ENCODE measurements at places on chromosomes 7 and 10.

GRCh38 chr10:132482090-132482800, 55.3 kb upstream of the INPP5A start:
- DNase-seq, result no peak

DNA sequence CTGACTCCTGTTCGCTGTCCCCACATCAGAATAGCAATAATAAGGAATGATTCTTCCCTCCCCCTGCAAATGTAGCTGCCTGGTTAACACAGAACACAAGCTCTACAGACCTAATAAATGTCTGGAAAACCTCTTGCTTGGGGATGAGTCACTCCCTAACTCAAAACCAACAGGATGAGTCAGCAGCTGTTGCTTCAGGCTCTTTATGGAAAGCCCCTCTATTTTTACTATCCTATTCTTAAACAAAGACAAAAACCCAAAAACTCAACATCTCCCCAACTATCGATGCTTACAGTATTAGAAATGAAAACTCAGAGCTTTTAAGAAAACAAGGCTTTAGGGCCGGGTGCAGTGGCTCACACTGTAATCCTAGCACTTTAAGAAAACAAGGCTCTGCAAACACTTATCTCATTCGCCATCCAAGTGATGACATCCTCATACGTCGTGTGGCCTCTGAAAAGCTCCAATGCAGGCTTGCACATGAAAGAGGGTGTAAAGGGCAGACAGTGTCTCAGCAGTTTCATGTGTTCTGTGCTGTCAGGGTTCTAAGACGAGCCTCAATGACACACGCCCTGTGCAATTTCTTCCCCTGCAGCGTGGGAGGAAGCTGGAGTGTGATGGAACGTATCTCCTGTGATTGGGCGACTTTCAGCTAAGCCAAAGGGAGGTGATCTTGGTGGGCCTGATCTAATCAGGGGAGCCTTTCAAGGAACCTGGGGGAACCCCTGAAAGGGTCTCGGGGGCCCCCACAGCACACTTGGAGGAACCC, 70.1 kb downstream of the AMZ1 start:
- peak; percentile 61 for DNase-seq

DNA sequence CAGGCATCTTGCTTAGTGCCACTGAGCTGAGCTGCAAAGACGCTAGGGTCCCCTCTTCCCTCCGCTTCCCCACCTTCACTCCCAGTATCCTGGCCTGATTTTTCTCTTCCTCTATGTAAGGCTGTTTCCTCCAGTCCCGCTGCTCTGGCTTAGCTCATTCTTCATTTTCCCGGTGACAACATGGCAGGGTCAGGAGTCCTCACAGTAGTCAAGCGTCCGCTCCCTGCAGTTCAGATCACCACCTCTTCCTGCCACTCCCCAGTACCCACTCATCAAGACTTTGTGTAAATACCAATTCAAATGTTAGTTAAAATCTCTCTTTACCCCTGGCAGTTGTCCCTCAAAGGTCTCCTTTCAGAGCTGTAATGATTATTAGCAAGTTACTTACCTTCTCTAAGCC, 650.4 kb upstream of the CELF2 start:
- DNase-seq, result no peak

- no peak for DNase-seq
Measured at GRCh38 chr7:19552576-19552975, 156.3 kb downstream of the POLR1F start.

DNA sequence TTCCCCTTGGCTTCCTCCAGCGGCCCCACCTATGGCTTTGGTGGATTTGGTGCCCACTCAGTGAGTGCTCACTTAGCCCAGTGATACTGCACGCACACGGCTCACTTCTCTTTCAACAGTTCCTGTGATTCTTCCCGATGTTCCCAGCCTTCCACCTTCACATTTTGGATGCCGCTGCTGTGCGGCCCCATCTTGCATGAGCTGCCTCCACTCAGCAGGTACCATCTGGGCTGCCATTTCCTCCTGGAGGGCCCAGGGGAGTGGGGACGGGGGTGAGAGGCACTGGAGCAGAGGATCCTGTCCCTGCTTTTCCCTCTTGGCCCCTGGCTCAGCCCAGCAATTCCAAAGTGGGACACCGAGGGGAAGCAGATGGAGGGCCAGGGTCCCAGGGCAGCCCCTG, 323.3 kb upstream of the ZNF32 start:
- no peak for DNase-seq

- DNase-seq, result no peak
Measured at GRCh38 chr7:137771273-137771672, 75.5 kb downstream of the DGKI start.

GRCh38 chr7:112257073-112257472, 50.6 kb downstream of the ZNF277 start:
- DNase-seq, result no peak

- DNase-seq, result no peak
Measured at GRCh38 chr10:33820531-33820930, 486.1 kb upstream of the NRP1 start.

- no peak for DNase-seq
Measured at GRCh38 chr10:42973411-42973810, 103.5 kb upstream of the RET start.

DNA sequence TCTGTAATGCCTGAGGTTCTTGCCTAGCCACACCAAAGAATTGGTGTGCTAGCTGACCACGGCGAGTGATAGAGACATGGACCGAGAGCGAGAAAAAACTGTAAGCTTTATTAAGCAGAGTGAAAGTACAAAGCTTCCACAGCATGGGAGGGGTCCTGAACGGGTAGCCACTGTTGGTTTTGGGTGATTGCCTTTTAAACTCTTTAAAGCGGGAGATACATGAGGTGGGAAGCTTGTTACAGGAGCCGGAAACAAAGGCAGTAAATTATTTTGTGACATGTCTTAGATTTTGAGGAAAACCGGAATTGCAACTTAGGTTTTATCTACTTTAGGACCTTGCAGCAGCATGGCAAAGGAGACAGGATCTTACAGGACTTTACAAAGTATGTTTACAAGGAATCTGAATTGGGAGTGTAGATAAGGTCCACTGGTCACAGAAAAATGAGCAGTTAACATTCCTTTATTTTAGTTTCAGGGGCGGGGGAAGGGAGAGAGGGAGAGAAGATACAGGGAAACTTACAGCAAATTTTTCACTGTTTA, 252.7 kb upstream of the MBL2 start:
- no peak for DNase-seq

DNA sequence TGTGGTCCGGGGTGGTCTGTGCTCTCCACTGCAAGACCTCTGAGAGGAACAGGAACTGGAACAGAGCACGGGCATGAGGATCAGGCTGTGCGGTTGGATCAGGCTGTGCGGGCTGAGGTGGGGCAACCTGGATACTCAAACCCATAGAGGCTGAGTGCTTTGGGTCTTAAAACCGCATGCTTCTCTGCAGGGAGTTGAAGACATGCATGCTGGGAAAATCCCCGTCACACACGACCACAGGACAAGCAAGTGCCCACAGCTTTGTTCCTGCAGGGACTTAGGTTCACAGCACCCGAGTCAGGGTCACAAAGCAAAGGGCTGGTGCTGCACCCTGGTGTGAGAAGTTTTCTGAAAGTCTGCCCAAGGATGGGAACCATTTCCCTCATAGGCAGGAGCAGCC, 221.2 kb downstream of the ZMYND11 start:
- DNase-seq, result no peak

- DNase-seq, result no peak
Measured at GRCh38 chr10:6254201-6254600, 51.5 kb downstream of the PFKFB3 start.

GRCh38 chr10:5281356-5281755, 83.4 kb upstream of the UCN3 start:
- no peak for DNase-seq

DNA sequence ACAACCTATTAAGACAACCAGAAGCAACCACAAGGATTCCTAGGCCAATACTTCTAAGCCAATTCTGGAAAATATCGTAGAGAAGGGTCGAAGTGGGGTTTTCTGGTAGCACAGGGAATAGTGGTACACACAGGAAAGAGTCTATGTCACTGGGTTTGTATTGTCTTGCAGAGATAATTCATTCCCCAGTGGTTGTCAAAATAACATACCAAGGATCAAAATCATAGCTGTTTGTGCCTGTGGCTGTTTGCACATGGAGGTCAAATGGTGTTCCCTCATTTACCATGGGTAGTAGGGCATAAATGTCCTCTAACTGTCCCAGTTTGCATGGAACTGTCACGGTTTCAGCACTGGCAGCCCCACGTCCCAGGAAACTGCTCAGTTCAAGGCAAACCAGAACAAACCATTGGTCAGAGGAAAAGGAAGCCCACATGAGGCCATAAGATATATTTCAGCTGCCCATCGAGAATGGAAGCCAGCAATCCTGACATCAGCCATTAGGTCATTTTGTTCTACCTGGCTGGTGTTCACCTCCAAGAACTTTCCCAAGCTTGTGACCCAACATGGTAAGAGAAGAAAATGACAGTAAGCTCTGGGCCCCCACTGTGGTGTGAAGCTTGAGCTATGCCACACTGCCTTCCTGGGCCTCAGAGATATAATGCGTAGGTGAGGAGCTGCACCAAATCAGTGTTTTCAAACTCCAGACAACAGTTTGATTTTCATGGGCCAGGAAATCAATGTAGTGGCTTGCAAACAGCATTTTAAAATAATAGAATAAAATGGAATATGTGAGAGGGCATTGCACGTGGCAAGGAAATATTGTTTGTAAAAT, 53.9 kb upstream of the NFE2L3 start:
- DNase-seq, result no peak

- no peak for DNase-seq
Measured at GRCh38 chr7:55063633-55064032, 44.8 kb downstream of the EGFR start.

DNA sequence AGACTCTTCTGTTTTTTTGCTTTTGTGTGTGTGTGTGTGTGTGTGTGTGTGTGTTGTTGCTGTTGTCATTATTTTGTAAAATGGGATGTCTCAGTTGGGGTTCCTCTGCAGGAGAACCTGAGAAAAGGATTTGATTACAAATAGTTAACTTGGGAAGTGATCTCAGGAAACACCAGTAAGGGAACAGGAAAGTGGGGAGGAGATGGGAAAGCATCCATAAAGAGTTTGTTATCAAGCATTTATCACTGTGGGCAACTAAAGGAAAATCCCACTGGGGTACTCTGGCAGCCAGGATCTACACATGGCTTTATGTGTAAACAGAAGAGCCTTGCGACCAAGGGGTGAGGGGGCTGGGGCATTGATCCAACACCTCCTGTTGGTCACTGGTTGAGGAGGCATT, 485.4 kb downstream of the KCNMA1 start:
- DNase-seq, result no peak

DNA sequence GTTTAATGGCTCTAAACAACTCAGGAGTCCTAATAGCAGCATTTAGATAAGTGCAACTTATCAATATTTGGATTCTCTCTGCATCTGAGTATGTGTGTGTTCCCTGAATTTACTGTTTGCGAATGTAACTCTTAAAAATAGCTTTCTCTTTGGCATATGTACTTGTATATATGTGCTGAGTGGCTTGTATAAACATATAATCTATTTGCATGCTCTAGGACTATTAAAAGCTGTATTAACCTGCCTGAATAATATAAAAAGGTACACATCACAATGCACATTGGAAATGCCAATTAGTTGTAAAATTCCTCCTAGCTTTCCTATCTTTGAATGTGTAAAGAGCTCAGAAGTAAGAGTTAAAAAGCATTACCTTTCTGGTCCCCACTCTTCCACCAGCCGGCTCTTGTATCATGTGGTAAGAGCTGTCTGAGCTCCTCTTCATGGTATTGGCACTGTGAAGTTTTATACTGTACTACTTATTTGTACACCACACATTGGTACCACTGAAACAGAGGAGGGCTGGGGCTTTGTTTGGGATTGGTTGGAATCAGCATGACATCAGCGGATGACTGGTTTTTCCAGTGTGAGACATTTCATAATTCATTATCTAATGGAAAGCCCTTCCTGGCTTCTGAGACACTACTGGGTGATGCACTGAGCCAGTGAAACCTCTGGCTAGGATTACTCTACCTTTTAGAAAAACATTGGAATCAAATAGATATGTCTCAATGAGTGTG, at the start of gene INHBA:
TSS of gene INHBA (minus strand) at position 456 of the 737 bp plus-strand sequence. CDS start 2,716 bp downstream, outside the sequence.
- no peak for DNase-seq

DNA sequence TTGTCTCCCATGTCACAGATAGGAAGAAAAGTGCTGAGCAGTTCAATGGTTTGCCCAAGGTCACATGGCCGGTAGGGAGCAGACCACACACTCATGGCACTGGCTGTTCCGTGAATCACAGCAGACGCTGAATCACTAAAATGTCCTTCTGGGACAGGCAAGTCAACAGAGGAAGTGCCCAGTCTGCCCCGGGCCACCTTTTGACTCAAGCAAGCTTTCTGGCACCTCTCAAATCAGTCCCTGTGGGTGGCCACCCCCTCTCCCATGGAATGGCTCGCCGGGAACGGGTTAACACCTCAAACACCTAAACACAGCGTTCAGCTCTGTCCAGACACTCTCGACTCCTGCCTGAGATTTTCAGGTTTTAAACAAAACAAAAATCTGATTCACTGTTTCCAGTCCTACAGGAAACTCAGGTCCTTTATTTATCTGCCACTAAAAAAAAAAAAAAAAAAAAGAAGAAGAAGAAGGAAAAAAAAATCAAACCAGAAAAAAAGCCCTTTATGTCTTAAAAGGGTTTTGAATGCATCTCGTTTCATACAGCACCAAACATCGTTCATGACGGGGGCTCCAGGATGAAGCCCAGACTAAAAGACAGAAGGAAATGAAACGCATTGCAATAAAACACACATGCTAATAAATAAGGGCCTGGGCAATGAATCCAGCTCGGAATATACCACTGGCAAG, 15.5 kb downstream of the CARD11 start:
- DNase-seq, result peak; percentile 22

DNA sequence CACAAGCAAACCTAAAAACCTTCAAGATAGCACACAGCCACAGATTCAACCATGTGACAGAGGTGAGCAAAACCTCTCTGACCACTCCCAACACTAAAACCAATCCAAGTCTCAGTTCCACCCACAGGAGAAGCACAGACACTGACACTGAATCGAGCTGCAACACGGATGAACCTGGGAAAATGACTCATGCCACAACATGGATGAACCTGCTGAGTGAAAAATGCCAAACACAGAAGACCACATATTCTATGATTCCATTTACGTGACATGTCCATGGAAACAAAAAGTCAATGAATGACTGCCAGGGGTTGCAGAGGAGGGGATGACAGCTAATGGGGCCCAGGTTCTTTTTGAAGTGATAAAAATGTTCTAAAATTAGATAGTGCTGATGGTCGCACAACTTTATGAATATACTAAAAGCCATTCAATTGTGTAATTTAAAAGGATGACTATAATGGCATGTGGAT, 22.0 kb downstream of the CYTH3 start:
- no peak for DNase-seq

DNA sequence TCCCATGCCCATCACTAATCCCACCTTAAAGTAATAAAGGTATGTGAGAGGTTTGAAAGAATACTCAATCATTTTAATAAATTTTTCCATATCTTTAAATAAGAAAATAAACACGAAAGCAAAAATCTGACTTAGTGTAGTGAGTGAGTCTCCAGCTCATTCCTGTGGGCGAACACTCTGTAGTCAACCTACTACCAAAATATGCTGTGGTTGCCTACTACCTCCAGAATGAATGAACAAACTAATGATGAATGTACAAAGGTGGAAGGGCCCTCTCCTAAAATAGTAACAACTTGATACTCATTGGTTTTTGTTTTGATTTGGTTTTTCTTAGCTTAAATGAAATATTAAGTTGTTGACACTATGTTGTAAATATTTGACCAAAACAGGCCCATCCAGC, 195.5 kb upstream of the HPS1 start:
- no peak for DNase-seq

- DNase-seq, result no peak
Measured at GRCh38 chr7:114418117-114418516, 3.5 kb downstream of the FOXP2 start.

- DNase-seq, result no peak
Measured at GRCh38 chr7:6480323-6480660, 32.5 kb upstream of the DAGLB start.

- no peak for DNase-seq
Measured at GRCh38 chr10:126336801-126337200, 51.5 kb downstream of the ADAM12 start.
